Diencephalon (tissue), 1 donor: ENCODE measurements at places on chromosomes 16 and 17. TPM values are rescaled to one million over a fixed set of nuclear protein-coding genes. Genes with fewer than 3 reads are reported as not detected.

The ITGAX gene
- 3.0 TPM for total RNA-seq

The ITGA2B gene
- total RNA-seq, result 2.3 TPM

The GRAP gene
- 4.8 TPM for total RNA-seq

The CCL16 gene
- not detected for total RNA-seq

The TNK1 gene
- 1.4 TPM for total RNA-seq

The MYOCD gene
- total RNA-seq, result 0.46 TPM

The BEAN1 gene
- total RNA-seq, result 6.5 TPM

The KRTAP4-5 gene
- total RNA-seq, result not detected

The GPR142 gene
- not detected for total RNA-seq

The ASIC2 gene
- total RNA-seq, result 39.4 TPM

The TP53TG3F gene
- total RNA-seq, result not detected

The GP1BA gene
- total RNA-seq, result not detected

The PPP1R1B gene
- total RNA-seq, result 23.5 TPM

The CLEC19A gene
- total RNA-seq, result 2.8 TPM

The MEFV gene
- 0.46 TPM for total RNA-seq

The FBXL16 gene
- total RNA-seq, result 10.8 TPM

The IRX5 gene
- 3.5 TPM for total RNA-seq

The UNC119 gene
- total RNA-seq, result 35.8 TPM

The KRTAP3-1 gene
- not detected for total RNA-seq

The CCDC78 gene
- total RNA-seq, result 8.8 TPM

The PRR29 gene
- total RNA-seq, result 6.9 TPM

The EVPLL gene
- 0.69 TPM for total RNA-seq

The ENPP7 gene
- total RNA-seq, result not detected

The KRT12 gene
- not detected for total RNA-seq

The EIF1 gene
- total RNA-seq, result 114 TPM

The TP53TG3C gene
- total RNA-seq, result not detected

The KRTAP1-5 gene
- not detected for total RNA-seq

The SLC6A2 gene
- total RNA-seq, result not detected
